Mesothelial cell of epicardium (in vitro differentiated cells): ENCODE measurements at places on chromosomes 16 and 17. TPM values are rescaled to one million over a fixed set of nuclear protein-coding genes. Genes with fewer than 3 reads are reported as not detected.

FN3K gene
- 31.9 to 33.3 TPM (median 33.0 TPM) in 3 replicates for total RNA-seq

KIF1C gene
- 78.5 to 82.9 TPM (median 81.7 TPM) in 3 replicates for total RNA-seq

PLA2G10 gene
- total RNA-seq: not detected in 3 replicates

SPN gene
- 0.38 to 0.63 TPM (median 0.57 TPM) in 3 replicates for total RNA-seq

- DNase-seq: no peak
Observed at GRCh38 chr16:27444015-27444414, 42.0 kb downstream of the IL21R start.

GRCh38 chr17:36879624-36880131 is 57.6 kb upstream of the LHX1 start:
- DNase-seq: no peak

DNA sequence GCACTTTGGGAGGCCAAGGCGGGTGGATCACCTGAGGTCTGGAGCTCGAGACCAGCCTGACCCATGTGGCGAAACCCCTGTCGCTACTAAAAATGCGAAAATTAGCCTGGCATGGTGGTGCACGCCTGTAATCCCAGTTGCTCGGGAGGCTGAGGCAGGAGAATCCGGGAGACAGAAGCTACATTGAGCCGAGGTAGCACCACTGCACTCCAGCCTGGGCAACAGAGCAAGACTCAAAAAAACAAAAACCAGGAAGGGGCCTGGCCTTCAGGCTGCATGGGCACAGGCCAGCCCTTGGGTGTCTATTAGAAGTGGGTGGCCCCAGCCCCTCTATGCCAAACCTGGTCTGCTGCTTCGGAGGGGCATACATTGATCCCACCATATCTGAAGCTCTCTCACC is 56.0 kb downstream of the PSMD12 start:
- no peak for DNase-seq

GRCh38 chr17:13582776-13583547 is 18.8 kb downstream of the HS3ST3A1 start:
- DNase-seq: no peak

GRCh38 chr16:48176635-48177408 is 21.0 kb upstream of the ABCC12 start:
- no peak for DNase-seq

DNA sequence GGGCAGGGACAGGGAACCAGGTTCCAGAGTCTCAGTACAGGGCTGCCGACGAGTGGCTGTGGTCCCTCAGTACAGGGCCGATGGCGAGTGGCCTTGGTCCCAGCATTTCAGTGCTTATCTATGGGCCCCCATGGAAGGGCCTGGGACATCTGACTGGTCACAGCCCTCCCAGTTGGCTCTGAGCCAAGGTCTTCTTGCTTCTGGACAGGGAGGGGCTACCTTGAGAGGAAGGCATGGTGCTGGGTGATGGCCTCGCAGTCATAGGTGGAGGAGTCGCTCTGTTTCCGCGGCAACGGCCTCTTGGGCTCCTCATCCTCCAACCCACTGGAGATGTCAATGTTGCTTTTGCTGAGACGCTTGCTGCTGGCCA is 32.5 kb downstream of the PIMREG start:
- no peak for DNase-seq

- no peak for DNase-seq
Observed at GRCh38 chr17:7951143-7951792, 19.3 kb downstream of the CNTROB start.

DNA sequence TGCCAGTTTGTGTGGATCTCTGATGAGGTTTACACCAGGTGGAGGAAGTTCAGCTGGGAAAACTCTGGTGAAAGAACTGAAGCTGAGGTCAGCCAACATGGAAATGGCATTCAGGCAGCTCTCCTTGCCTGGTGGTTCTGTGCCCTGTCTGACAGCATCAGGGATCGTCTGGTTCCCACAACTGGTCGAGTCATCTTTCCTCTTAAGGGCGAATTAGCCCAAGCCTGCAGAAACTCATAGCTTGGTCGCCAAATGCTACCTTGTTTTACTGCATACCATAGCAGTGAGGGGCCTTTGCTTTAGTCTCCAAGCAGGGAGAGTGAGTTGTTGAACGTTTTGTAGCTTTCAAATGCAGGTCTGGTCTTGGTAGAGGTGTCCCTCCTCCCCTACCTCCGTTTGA is 7.2 kb downstream of the PLCG2 start:
- DNase-seq: no peak

- DNase-seq: no peak
Observed at GRCh38 chr17:44209786-44210341, 9.6 kb downstream of the UBTF start.

DNA sequence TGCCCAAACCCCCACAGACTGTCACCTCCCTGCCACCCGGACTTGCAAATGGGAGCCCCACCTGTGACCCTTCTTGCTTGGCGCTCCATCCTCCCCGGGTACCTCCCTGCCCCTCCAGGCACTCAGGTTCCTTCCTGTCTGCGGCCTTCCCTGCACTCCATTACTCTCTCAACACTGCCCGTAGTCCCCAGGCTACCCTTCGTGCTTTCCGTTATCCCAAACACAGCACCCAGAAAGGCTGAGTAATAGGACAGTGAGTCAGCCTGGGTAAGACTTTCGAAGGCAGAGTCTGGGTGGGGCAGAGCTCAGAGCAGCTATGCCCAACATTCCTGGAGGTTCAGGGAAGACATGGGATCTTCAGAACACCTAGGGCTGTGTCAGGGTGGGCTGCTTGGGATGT is 16.6 kb upstream of the C16orf74 start:
- DNase-seq: no peak

DNA sequence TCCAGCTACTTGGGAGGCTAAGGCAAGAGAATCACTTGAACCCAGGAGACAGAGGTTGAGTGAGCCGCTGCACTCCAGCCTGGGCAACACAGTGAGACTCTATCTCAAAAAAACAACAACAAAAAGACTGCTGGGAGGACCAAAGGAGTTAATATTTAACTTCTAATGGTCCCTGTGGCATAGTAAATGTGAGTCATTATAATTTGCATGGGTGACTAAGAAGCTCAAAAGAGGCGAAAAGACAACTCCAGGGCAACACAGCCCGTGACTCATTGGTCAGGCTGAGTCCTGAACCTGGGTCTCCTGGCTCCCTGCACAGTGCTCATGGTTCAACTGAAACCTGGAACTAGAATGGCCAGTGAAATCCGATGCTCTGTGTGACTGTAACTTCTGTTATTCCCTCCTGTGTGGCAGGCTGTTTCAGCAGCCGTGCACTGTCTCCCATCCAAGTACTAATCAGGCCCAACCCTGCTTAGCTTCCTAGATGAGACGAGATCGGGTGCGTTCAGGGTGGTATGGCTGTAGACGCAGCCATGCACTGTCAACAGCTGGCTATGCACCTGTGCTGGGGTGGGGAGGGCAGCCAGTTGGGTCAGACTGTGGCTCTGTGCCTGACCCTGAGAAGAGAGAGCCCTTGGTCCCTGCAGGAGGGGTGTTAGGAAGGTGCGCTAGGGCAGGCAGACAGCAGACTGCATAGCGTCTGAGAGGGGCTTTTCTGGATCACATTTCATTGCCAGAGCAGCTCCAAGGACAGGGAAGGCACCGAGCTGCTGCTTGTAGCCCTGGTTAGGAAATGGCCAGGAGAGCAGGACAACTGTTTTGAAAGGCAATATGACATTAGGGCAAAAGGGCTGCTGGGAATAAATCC is 14.5 kb upstream of the GPRC5C start:
- DNase-seq: no peak

GRCh38 chr16:21656795-21657768 is 4.7 kb upstream of the IGSF6 start:
- DNase-seq: no peak

DNA sequence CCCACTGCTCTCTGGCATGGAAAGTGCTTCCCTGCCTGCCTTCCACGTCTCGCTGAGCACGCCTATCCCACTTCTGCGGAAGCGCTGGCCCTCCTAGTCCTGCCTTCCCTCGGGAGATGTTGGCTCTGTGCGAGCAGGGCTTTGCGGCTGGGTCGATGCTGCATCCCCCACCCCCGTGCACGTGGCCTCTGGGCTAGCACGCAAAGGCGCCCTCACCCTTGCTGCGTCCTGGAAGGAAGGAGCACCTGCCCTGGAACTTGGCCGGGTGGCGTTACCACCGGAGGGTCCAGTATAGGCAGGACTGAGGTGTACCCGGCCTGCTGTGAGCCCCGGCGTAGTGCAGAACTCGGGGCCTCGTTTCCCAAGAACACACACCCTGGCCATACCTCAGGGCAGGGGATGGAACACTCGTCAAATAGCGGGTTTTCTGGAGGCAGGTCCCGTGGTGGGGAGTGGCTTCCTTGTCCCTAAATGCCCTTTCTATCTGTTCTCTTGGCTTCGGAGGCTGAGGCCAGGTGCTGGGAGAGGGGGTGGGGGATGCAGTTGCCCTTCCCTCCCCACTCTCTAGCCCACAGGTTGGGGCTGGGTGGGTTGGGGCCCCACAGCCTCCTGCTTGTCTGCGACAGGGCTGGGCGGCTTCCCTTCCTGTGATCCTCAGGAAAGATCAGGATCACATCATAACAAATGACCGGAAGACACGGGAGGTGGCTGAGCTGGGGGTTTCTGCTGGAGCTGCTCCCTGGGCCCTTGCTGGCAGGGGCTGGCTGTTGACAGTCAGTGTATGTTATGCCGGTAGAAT is 17.4 kb downstream of the BAIAP2 start:
- no peak for DNase-seq

DNA sequence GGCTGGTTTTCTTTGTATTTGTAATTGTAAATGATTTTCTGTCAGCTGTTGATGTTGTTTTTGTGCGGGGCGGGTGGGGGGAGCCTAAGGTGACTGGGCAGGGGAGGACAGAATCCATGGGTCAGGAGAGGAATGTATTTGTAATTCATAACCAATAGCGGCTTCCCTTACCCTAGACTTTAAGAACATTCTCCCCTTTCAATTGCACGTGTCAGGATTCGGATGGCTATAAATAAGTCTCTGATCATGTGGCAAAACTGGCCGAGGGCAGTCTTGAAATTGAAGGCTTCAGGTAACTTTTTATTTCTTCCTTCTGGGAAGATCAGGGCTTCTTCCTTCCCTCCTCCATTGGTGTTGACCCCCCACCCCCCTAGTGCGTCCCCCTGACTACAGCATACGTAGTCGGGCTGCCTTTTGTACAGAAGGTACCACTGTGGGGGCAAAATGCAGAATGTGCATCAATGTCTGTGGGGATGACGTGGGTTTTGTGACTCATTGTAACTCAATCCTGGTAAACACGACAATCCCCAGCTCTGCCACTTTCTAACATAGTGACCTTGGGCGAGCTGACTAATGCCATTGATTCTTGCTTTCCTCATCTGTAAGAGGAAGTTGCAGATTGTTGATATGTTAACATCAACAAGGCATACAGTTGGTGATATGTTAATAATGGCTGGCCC is 16.2 kb downstream of the MARCHF10 start:
- DNase-seq: no peak

- DNase-seq: no peak
Observed at GRCh38 chr16:1374418-1375297, 22.9 kb downstream of the GNPTG start.

GRCh38 chr17:43814026-43814425 is 18.9 kb downstream of the MPP3 start:
- no peak for DNase-seq

- no peak for DNase-seq
Observed at GRCh38 chr17:80416260-80416939, 1.4 kb downstream of the ENDOV start.

DNA sequence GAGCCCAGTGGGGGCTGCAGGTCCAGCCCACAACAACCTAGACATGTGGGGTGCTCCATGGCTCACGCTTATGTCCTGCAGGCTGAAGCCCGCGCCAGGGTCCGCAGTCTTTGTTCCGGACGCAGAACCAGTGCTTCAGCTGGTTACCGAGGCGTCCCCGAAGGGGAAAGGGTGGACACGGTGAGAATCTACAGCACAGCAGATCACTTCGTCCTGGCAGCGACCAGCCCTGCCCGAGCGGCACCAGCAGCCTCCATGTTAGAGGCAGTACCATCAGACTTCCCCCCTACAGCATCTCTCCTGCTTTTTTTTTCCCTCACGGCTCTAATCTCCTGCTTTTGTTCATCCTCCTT is 1736.4 kb downstream of the TP53TG3F start:
- DNase-seq: no peak
